ENCODE measurements at places on chromosomes 6 and 20.

DNA sequence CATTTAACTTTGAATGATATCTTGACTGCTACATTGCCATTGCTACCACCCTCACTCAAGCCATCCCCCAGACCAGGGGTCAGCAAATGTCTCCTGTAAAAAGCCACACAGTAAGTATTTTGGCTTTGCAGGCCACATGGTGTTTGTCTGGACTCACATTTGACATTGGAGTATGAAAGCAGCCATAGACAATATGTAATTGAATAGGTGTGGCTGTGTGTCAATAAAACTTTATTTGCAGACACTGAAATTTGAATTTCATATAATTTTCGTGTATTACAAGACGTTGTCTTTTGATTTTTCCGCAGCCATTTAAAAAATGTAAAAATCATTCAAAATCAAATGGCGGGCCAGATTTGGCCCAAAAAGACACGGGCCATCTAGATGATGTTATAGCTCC, 36.3 kb upstream of the OCSTAMP start:
- DNase-seq: no peak

GRCh38 chr6:5851261-5851757, 155.4 kb downstream of the NRN1 start:
- DNase-seq: no peak

GRCh38 chr6:169826697-169827096, 75.3 kb downstream of the ERMARD start:
- no peak for DNase-seq

- no peak for DNase-seq
Measured at GRCh38 chr6:53630533-53631226, 34.9 kb downstream of the KLHL31 start.

DNA sequence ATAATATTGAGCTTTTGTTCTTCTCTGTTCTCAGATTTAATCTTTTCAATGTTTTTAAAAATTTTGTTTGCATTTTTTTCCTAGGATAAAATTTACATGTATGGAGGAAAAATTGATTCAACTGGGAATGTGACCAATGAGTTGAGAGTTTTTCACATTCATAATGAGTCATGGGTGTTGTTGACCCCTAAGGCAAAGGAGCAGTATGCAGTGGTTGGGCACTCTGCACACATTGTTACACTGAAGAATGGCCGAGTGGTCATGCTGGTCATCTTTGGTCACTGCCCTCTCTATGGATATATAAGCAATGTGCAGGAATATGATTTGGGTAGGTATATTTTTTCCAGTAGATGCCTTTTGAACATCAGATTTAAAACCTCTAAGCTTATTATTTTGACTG, 89.8 kb downstream of the ATRN start:
- no peak for DNase-seq
